ENCODE measurements at places on chromosomes 5 and 9.

DNA sequence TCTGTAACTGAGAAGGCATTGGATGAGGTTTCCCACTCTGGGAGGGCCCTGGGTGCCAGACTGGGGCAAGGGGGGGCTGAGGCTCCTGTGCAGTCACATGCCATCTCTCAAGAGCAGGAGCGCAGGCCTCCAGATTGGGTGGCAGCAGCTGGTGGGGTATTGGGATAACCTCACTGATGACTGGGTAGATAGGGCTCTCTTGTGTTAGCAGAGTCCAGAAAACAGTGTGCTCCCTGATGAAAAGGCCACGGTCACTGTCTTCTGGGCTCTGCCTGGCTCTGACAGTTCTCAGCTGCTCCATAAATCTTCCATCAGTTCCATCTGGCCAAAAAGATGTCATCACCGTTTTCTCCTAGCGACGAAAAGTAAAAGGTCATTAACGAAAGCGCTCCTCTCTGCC, 21.8 kb upstream of the NKX2-5 start:
- no peak for DNase-seq

DNA sequence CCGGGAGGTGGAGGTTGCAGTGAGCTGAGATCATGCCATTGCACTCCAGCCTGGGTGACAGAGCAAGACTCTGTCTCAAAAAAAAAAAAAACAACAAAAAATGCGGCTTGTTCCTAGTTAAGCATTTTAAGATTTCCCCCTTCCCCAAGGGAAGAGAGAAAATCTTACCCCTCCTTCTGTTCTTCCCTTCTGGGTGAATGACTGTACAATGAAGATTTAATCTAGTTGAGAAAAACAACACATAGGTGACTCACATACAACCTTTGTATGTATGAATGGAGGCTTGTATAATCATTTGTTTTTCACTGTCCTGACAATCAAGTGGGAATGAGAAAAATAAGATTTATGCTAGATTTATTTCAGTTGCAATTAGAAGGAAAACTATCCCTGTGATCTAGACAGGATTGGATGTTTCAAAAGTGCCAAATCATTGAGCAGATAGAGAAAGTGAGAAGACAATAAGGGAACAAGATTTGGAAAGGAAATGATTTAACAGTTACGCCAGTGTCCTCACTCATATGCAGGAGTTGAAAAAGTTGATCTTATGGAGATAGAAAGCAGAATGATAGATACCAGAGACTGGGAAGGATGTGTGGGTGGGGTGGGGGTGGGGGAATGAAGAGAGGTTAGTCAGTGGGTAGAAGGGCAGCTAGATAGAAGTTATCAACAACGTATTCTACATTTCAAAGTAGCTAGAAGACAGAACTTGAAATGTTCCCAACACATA, 16.7 kb downstream of the GDA start:
- DNase-seq: no peak

GRCh38 chr5:148974642-148975327, 88.1 kb downstream of the SH3TC2 start:
- DNase-seq: peak; percentile 34

- no peak for DNase-seq
These were observed 7.2 kb upstream of the OXCT1 start for GRCh38 chr5:41877408-41877807.

- no peak for DNase-seq
These were observed 303 bp downstream of the LIFR start for GRCh38 chr5:38556088-38556598.

DNA sequence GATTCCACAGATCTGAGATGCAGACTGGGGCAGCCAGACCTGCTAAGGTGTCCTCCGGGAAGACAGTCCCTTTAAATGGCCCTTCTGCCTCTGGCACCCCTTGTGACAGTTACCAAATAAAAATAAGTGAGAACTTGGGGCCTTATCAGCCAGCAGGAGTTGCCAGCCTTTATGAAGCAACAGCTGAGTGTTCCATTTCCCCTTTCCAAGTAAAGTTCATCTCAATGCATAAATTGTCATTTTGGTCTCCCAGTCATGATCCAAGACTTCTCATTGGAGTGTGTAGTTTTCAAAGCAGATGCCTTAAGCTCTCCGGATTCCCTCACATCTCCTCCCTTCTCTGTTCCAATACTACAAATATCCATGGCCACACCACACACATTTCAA, 4.1 kb downstream of the PTCH1 start:
- no peak for DNase-seq

- peak; percentile 42 for DNase-seq
These were observed 233.7 kb downstream of the ADAMTSL1 start for GRCh38 chr9:18707489-18708205.

GRCh38 chr9:96131825-96132224, 170.2 kb downstream of the HSD17B3 start:
- DNase-seq: no peak
